Kasumi-1 (cell line): ENCODE measurements at places on chromosomes 16 and 17.

GRCh38 chr16:576823-577201 is 7.0 kb downstream of the PIGQ start:
- no peak for DNase-seq

DNA sequence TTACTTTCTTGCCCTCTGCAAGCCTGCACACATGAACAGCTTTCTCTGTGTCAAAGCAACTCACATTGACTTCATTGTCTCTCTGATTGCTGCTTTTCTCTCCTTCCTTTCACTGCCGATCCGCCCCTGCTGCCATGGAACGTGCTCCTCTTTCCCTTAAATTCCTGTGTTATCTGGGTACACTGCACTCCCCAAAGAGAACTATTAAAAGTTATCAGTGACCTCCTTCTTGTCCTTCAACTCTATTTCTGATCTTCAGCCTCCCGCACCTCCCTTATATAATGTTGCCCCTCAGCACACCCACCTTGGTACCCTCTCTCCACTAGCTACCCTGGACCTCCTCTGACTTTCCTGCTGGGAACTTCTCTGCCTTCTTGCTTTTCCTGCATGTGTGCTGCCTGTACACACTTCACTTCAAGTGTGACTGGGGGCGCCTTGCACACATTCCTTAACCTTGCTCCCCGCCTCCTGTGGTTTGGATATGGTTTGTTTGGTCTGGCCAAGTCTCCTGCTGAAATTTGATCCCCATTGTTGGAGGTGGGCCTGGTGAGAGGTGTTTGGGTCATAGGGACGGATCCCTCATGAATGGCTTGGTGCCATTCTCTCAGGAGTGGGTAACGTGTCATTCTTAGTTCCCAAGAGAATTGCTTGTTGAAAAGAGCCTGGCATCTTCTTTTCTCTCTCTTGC is 26.7 kb upstream of the PMP22 start:
- DNase-seq, result no peak

GRCh38 chr17:18987862-18988545 is 16.6 kb downstream of the FAM83G start:
- no peak for DNase-seq

- no peak for DNase-seq
These were observed 785 bp downstream of the NME3 start for GRCh38 chr16:1770328-1771187.

DNA sequence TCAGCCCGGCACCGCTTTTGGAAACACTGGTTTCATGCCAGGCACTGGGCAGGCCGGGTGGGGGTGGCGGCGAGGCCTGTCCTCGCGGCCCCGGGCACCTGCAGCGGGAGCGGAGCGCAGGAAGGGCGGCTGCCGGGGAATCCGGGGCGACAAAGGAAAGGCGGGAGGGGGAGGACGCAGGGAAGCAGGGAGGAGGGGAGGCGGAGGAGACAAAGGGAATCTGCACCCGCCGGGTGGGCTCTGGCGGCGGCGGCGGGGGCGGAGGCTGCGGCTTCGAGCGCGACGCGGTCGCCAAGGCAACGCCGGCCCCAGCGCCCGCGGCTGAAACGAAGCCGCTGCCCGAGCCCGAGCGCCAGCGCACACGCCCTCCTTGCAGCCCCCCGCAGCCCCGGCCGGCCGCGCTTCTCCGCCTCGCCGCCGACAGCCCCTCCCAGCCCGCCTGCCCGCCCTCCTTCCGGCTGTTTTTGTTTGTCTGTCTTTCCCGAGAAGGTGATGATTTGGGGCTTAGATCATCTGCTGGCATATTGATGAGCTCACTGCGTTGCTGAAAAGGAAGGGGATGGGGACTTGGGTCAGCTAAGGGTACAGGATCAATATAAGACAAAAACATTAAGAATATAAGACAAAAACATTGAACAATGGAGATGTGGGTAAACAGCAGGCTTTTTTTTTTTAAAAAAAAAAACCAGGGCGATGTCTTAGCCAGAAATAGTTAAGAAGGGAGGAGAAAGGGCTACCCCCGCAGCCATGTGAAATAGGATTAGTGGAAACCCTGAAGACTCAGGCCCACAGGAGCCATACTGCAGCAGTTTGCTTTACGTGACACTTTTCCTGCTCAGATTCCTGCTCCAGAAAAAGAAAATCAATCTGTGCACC is 32.7 kb downstream of the CDK5R1 start:
- DNase-seq, result no peak

- peak; percentile 12 for DNase-seq
These were observed 5.2 kb downstream of the TMUB2 start for GRCh38 chr17:44191941-44192496.
